ENCODE measurements at places on chromosomes 12 and 14. TPM values are rescaled to one million over a fixed set of nuclear protein-coding genes. Genes with fewer than 3 reads are reported as not detected.

- H3K27ac ChIP-seq = no peak overlapping the region
- no peaks in the 10 kb centered on the region for H3K4me1 ChIP-seq
- no peak overlapping the region for H3K4me3 ChIP-seq
- no peaks in the 10 kb centered on the region for H3K27me3 ChIP-seq
Measured at GRCh38 chr14:96126339-96126782, 78.3 kb upstream of the BDKRB2 start.

The SLC10A1 gene
- not detected for total RNA-seq

- H3K36me3 ChIP-seq = peaks cover 5% of the 10 kb centered on the region
- no peak overlapping the region for H3K4me3 ChIP-seq
- no peak for DNase-seq
- no peak overlapping the region for H3K27ac ChIP-seq
- H3K4me1 ChIP-seq = no peaks in the 10 kb centered on the region
Measured at GRCh38 chr14:39319381-39319780, 85.7 kb downstream of the MIA2 start.

- peaks cover 43% of the 10 kb centered on the region for H3K36me3 ChIP-seq
- no peak overlapping the region for H3K27ac ChIP-seq
- DNase-seq = no peak
Measured at GRCh38 chr14:105250986-105251385, 2.7 kb downstream of the BTBD6 start.

DNA sequence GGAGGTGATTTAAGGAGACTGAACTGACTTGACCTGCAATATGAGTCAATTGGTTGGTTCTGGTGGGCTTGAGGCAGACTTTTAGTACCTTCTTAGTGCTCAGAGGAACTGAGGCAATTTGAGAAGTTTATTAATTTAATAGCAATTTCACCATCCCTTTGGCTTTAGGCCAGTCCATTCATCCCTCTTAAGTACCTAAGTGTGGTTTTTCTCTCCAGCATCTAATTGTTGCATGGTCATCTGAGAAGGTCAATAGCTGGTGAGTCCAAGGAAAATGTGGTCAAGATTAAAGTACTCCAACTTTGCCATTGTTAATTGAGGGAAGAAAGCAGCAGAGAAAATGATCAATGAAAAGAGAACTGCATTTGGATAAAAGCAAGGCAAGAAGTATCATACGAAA lies 115.4 kb upstream of the DYRK2 start:
- DNase-seq = peak; percentile 4
- H3K27ac ChIP-seq = no peak overlapping the region
- H3K27me3 ChIP-seq = no peaks in the 10 kb centered on the region
- H3K4me1 ChIP-seq = peaks cover 15% of the 10 kb centered on the region
- H3K36me3 ChIP-seq = no peaks in the 10 kb centered on the region
